ENCODE measurements at places on chromosomes 1 and 21. TPM values are rescaled to one million over a fixed set of nuclear protein-coding genes. Genes with fewer than 3 reads are reported as not detected.

GRCh38 chr1:206684478-206685333 is at the start of gene MAPKAPK2:
Gene MAPKAPK2, plus strand, starts transcription at chr1:206684905. Its CDS starts 325 bp downstream, at chr1:206685230.
- peaks cover 45% of the 10 kb centered on the region for H3K4me1 ChIP-seq
- peak within 1 kb of the TSS; percentile 90 for H3K27ac ChIP-seq
- H3K4me3 ChIP-seq, result peak within 1 kb of the TSS; percentile 93
- H3K36me3 ChIP-seq, result no peaks in the 10 kb centered on the region
- no peaks in the 10 kb centered on the region for H3K27me3 ChIP-seq
- DNase-seq, result peak; percentile 73

GRCh38 chr21:17858747-17859146 is 39.6 kb upstream of the C21orf91 start:
- no peaks in the 10 kb centered on the region for H3K27me3 ChIP-seq
- no peak overlapping the region for H3K27ac ChIP-seq
- H3K4me3 ChIP-seq, result no peak overlapping the region
- H3K4me1 ChIP-seq, result no peaks in the 10 kb centered on the region
- no peak for DNase-seq

- H3K4me1 ChIP-seq, result no peaks in the 10 kb centered on the region
- no peak overlapping the region for H3K27ac ChIP-seq
- H3K4me3 ChIP-seq, result no peak overlapping the region
- H3K36me3 ChIP-seq, result no peaks in the 10 kb centered on the region
- H3K27me3 ChIP-seq, result no peaks in the 10 kb centered on the region
- DNase-seq, result no peak
These were observed 325.9 kb upstream of the ADAMTS5 start for GRCh38 chr21:27292783-27293182.

GRCh38 chr21:16116069-16116468 is 386.3 kb downstream of the USP25 start:
- no peaks in the 10 kb centered on the region for H3K4me1 ChIP-seq
- H3K27ac ChIP-seq, result no peak overlapping the region
- H3K4me3 ChIP-seq, result no peak overlapping the region
- H3K36me3 ChIP-seq, result no peaks in the 10 kb centered on the region
- no peaks in the 10 kb centered on the region for H3K27me3 ChIP-seq
- DNase-seq, result no peak

DNA sequence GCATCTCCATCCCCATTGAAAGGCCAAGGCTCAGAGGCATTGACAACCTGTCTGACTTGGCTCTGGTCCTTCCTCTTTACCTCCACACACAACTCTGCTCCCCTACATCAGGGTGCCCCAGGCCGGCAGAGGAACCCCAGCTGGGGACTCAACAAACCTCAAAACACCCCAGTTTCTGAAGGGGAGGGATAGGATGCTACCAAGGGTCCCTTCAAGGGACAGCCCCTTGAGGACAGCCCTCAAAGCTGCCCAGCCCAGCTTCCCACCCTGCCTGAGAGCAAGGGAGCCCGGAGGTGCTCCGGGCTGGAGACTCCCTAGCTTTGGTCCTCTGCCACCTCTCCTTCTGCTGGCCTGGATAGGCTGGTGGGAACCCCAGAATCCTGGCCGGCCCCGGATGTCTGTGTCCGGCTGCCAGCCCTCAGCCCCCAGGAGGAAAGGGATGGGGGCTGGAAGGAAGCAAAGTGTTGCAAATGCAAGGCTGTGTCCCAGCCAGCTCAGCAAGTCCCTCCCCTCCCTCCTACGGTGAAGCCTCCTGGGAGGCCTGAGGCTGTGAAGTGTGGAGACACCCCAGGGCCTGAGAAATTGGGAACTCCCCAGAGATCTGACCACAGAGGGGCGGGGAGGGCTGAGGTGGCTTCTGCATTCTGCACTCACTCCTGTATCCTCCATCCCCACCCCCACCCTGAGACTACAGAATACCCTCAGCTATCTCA is 1.1 kb upstream of the MARCKSL1 start:
- no peaks in the 10 kb centered on the region for H3K27me3 ChIP-seq
- H3K27ac ChIP-seq, result no peak overlapping the region
- no peak for DNase-seq
- H3K36me3 ChIP-seq, result peaks cover 6% of the 10 kb centered on the region
- peaks cover 40% of the 10 kb centered on the region for H3K4me1 ChIP-seq
- no peak overlapping the region for H3K4me3 ChIP-seq

DNA sequence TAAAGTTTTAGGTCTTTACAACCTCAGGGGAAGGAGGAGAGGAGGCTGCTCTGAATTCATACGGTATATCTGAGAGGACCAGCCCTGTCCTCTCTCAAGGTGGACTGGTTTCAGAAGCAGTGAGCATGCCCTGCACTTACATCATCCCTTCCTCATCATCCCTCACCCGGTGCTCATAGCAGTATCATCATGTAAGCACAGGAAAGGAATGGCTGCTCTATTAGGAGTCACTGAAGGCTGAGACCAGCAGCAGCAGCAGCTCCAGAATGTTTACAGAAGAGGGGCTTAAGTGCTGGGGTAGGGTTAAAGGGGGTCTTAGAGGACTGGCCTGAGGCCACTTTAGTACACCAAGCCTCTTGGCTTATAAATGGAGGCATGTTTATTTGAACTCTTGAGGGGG is 185.9 kb downstream of the AK5 start:
- H3K4me3 ChIP-seq, result no peak overlapping the region
- no peak for DNase-seq
- H3K36me3 ChIP-seq, result no peaks in the 10 kb centered on the region
- no peak overlapping the region for H3K27ac ChIP-seq
- no peaks in the 10 kb centered on the region for H3K27me3 ChIP-seq

DNA sequence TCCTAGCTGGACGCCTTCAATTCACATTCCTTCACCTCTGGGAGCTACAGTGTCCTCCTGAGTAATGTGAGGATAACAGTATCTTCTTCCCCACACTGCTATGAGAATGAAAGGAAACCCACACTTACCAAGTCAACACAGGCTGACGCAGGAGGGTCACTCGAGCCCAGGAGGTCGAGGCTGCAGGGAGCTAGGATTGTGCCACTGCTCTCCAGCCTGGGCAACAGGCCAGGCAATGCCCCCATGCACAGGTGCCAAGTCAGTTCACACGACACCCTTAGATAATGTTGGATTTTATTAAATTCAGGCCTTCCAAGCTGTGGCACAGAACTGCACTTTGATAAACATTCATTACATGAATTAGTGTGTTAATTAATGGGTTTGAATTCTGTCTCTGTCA is 31.9 kb downstream of the MATN1 start:
- no peak for DNase-seq
- no peak overlapping the region for H3K4me3 ChIP-seq
- H3K36me3 ChIP-seq, result no peaks in the 10 kb centered on the region
- no peaks in the 10 kb centered on the region for H3K4me1 ChIP-seq
- H3K27me3 ChIP-seq, result no peaks in the 10 kb centered on the region
- H3K27ac ChIP-seq, result no peak overlapping the region

The SDC3 gene
- 0.64 TPM for total RNA-seq

The LDLRAP1 gene
- 201 TPM for total RNA-seq

The ANGPTL1 gene
- total RNA-seq, result not detected
